Activated CD4-positive, CD25-positive, alpha-beta regulatory T cell (primary cell): ENCODE measurements at places on chromosomes 2 and 18.

DNA sequence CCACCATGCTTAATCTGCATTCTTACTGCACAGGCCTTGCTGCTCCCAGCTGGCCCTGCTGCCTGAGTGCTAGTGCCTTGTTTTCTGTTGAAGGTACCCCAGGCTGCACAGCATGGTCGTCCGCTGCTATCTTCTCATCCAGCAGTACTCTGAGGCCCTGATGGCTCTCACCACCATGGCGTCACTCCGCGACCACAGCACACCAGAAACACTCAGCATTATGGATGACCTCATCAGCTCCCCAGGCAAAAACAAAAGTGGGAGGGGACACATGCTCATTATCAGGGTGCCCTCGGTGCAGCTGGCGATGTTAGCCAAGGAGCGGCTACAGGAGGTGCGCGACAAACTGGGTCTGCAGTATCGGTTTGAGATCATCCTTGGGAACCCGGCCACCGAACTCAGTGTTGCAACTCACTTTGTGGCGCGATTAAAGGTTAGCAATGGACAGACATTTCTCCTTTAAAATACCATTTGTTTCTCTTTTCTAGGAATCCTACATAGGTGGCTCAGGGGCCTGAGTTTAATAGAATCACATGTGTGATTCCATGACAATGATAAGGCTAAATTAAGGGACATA lies 110.5 kb downstream of the ESCO1 start:
- no peak for DNase-seq

DNA sequence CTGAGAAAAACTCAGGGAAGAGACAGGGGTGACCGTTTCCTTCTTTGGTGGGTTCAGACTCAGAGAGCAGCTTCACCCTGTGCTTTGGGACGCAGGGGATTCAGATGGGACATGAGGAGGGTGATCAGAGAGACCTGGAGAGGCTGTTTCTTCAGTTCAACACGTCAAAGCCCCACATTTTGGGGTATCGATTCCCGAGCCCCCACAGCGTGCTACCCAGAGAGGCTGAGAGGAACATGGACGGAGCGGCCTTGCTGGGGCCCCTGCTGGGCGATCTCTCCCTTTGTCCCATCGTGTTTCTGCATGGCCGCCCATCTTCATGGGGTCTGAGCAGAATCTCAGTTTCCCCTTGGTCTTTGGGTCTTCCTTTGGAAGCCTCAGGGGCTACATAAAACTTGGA lies 38.2 kb upstream of the PXDN start:
- DNase-seq: no peak

DNA sequence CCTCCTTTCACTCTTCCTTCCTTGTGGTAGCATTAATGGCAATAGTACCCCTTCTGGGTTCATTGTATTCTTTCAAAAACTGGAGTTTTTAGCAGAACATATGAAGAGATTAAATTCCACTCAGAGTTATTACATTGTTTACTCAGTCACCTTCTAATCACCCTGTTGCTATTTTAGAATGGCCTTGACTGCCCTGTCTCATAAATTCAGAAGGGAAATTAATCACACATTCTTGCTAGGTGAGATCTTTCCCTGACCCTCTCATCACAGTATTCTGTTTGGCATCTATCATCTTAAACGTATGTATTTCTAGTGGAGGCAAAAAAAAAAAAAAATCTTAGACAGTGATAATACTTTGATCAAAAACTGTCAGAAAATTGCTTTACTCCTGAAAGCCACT lies 760.4 kb downstream of the ADCYAP1 start:
- no peak for DNase-seq

DNA sequence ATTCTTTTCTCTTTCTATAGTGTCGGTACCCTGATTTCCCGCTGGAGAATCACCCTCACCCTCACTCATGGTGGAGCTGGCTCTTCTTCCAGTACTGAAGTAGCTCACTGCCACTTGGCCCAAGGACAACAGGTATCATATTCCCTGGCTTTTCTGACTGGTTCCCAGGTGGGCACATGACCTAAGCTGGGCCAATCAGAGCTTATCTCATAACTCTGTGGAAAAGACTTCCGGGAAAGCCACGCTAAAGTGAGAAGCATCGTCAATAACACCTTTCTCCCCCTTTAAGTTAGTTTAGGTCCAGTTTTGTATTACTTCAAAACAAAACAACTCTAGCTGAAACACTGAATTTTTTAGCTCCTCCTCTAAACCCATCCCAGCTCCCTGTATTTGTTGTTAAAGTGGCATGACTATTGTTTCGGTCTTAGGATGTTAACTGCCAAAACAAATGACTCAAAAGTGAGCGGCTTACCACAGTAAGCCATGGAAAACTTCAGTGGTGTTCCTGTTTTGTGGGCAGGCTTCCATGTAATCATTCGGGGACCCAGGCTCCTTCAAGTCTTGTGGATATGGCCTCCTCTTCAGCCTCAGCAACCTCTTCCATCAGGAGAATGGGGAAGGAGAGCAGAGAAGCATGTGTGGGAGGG lies 137.4 kb upstream of the DLX2 start:
- DNase-seq: no peak

- no peak for DNase-seq
Observed at GRCh38 chr2:214011676-214012075, 399.2 kb upstream of the VWC2L start.

DNA sequence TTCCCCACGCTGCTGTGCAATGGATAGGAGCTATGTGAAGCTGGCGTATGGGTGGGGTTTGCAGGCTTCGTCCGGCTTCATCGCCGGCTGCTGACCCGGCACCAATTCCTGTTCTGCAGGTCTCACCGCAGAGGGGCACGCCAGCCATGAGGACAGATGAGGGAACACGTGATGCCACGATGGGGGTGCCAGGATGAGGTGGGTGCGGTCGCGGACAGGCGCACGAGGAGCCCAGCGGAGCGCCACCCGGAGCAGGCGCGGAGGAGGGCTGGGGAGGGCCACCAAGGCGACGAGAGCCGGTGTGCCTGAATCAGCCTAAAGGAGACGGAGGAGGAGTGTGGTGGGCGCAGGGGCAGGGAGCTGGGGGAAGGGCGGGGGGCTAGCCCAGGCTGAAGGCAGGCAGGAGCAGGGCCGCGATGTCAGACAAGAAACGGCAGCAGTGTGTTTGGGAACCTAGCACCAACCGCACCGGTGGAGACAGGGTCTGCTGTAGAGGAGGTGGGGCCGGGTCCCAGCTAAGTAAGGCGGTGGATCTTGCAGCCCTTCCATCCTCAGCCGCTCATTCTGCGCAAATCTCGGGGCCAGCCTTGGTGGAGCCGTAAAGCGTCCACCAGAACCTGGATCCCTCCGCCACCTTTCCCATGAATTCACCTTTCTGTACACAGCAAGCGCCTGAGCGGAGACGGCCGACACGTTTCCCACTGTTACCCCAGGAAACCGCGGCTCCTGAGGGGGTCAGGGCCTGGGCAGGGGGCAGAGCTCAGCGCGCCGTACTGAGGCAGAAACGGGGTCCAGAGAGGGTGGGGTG lies 17.0 kb upstream of the CD8A start:
- DNase-seq: no peak

DNA sequence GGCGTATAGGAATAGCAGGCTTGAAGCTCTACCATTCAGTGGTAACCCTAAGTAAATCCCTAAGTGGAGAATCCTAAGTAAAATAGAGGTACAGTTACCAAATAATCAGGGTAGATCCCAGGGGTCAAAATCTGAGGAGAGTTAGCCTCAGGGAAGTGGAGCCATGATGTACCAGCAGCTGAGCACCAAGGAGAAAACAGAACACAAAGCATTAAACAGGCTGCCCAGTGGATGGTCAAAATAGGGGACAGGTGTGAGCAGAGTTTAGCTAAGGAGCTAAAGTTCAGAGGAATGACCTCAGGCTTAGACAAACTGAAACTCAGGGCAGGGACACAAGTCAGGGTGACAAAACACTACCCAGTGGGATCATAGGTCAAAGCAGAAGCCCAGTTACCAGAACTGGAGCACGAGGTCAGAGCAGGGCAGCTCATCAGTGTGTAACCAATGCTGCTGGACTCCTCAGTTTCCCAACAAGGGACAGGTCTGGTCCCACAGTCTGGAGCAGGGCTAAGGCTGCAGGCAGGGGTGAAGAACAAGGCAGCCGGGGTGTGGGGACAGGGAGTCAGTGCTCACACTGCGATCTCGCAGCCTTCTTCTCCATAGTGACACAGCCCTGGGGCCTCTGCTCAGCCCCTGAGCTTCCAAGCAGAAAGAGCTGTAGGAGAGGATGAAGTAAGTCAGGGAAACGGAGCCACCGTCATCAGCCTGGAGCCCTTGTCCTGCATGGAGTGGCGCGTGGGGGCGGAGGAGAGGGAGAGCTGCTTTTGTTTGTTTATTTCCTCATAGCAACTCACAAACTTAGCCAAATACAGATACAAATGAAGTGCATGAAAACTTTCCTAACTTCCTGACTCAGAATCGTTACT lies 264.0 kb downstream of the MREG start:
- DNase-seq: no peak

- no peak for DNase-seq
Observed at GRCh38 chr2:238369591-238370040, 49.3 kb downstream of the TRAF3IP1 start.

GRCh38 chr2:170997893-170998597 lies 69.0 kb downstream of the GORASP2 start:
- DNase-seq: no peak

DNA sequence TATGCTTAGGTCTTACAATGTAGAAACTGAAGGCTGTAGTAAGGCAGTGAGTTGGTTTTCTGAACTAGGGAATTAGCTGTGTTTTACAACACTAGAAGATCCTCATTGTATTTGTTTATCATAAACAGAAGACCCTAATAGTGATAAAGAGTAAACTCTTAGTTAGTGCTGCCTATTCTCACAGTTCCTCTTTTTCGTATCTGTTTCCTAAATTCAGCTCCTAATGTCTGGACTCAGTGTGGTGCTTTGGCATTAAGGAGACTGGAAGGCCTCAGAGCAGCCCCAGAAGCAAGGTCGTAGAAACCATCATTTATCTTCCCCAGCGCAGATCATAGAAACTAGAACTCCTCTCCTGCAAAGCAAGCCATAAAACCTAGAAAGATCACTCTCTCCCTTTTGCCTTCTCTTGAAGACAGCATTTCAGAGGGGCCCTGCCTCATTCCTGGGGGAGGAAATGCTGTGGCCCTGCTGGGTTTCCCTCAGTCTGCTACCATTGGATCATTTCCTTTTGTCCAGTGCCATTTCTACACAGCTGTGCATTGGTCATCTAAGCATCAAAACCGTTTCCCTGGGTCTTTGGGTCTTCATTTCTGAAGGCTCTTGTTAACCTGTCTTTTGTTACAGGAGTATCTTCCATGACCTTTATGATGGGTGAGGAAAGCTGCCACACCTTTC lies 4.7 kb downstream of the ACP1 start:
- DNase-seq: no peak

DNA sequence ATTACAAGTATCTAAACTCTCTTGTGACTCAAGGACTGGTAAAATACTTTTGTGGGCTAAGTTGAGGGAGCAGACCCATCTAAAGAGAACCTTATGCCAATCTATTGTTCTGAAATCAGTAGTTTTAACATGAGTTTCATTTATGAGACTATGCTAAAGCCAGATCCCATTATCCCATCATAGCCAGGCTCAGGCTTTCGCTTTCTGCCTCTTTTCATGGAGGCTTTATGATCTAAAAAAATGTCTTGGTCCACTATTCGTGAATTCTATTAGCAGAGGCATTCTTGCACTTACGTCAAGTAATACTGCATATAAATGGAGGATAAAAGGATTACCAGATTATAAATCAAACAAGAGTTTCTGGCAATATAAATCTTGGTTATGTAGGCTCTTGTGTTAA lies 1636.9 kb upstream of the ACVR2A start:
- no peak for DNase-seq

DNA sequence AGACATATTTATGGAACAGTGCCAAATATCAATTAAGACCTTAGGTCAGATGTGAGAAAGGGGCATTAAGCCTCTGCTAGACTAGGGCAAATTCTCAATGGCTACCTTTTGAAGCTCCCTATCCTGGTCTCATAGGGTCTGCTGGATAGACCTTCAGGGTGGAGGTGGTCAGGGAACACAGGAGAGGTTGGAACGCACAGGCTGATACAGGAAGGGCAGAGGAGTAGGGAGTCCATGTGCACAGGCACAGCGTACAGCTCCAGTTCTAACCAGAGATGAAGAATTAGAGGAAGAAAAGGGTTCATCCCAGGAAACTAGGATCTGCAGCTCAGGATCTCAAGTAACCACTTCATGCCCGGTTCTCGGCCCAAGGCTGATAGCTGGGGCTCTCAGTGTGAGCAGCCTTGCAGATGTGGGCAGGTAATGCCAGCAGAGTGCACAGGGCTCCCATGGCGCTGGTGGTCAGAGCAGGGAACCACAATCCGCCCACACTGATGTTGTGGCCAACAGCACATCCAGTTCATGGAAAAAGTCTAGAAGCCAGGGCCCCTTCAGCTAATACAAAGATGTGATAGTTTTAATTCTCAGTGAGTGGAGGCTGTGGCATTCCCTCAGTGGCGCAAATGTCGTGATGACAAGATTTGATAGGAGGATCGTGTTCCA lies 3.4 kb upstream of the EVA1A start:
- DNase-seq: no peak

GRCh38 chr18:46497129-46497528 lies 159.9 kb downstream of the LOXHD1 start:
- DNase-seq: no peak

GRCh38 chr2:197388866-197389587 lies 45.8 kb downstream of the SF3B1 start:
- no peak for DNase-seq

DNA sequence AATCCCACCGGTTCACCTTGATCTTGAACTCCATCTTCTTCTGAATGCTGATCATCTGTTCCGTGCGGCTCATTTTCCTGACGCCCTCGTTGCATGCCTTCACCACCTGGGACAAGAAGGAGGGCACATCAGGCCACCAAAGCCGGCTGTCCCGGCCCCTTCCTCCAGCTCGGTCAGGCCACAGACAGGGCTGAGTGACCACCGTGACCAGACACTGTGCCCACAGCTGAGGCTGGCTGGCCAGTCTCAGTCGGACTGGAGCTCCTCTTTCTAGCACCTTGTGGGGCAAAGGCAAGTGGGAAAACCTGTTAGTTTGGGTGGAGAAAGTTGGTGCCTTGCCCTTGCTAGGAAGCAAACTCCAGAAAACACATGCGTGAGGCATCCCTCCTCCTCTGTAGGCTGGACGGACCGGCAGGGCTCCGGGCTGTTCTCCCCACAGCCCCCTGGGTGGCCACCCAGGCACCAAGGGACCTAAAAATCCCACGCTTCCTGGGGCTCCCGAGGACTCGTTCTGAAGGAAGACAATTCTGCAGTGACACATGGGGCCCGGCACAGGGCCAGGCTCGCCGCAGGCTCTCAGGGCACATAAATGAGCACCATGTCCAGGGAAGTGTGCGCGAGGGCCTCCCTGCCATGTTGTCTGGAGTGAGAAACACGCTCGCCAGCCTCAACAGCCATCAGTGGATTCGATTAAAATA lies 15.3 kb downstream of the SNORC start:
- no peak for DNase-seq
